ENCODE measurements at places on chromosomes 7 and 10.

DNA sequence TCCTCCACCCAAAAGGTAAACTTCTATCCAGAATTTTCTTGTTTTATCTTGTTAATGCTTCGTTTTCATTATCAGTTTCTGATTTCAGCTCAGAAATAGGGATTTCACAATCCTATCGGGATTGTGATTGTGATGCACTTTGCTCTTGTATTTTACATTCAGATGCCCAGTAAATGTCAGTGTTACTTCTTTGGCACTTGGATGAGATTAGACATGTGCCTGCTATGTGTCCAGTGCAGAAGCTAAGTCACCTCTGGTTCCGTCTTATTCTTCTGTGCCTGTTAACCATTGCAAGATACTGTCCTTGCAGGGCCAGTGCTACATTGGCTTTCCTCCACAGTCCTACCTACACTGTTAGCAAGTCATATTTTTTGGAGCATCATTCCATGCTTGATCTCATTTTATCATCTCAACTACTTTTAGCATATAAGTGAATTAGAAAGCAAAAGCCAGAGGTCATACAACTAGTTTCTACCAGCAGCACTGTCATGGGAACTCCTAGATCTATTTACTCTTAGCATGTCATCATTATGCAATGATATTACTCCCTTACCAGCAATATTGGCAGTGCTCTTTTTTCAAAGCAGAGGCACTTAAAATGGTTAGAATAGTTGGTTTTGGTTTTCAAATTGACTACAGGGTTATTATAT is 26.7 kb downstream of the ZNF277 start:
- no peak for DNase-seq

DNA sequence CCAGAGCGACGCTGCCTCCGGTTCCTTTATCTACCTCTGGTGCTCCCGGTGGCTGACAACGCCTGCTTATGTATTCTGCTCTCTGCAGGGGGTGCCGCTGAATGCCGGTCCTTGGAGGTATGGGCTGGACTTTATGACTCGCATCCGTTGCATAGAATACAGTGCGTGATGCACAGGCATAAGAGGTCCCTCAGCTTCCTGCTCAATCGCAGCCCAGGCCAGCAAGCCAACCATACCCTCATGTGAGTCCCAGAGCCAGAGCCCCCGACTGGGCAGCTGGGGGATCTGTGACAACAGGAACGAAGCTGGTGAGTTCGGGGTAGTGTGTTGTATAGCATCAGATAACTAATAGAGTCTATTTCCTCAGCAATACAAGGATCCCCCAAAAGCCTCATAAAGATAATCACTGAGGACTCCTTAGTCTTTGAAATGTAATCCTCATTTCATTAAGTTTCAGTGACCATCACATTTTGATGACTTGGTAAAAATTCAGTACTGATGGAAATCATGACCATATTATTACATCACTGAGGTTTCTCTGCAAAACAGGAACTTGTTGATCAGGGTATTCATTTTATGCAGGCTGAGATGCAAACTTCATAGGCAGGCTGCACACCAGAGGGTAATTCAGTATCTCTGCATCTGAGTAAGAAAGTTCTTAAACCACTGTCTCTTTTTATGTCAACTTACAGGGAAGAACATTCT is 607.8 kb downstream of the PTPRN2 start:
- no peak for DNase-seq

DNA sequence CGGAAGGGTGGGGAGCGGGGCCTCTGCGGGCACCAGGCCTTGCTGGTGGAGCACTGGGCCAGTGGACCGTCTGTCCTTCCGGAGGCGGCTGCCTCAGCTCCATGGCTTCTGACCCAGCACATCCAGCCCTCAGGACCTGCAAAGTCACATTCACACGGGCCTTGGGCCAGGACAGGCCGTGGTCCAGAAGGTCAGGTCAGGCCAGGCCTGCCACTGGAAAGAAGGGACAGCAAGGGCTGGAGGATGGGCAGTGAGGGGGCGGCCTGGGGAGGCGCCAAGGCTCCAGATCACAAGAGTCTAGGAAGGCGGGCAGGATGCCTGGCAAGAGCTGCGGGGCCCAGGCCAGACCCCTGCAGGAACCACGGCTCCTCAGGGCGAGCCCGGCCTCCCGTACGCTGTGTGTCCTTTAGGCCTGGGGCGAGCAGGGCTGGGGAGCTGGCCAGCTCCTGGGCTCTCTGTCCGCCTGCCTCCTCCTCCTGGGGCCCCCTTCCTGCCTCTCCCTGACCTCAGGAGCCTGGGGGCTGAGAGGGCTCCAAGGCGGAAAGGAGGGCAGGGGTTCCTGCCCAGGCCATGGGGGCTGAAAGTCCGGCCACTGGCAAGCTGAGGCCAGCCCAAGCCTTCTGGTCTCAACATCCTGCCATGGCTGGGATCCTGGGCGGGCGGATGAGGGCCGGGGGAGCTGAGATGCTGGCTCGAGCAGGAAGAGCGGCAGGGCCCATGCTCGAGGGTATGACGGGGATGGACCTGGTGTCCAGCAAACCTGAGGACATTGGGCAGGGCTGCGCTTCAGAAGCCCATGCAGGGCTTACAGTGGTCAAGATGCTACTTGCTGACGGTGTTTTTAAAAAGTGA is 225.8 kb downstream of the ELFN1 start:
- DNase-seq, result no peak

DNA sequence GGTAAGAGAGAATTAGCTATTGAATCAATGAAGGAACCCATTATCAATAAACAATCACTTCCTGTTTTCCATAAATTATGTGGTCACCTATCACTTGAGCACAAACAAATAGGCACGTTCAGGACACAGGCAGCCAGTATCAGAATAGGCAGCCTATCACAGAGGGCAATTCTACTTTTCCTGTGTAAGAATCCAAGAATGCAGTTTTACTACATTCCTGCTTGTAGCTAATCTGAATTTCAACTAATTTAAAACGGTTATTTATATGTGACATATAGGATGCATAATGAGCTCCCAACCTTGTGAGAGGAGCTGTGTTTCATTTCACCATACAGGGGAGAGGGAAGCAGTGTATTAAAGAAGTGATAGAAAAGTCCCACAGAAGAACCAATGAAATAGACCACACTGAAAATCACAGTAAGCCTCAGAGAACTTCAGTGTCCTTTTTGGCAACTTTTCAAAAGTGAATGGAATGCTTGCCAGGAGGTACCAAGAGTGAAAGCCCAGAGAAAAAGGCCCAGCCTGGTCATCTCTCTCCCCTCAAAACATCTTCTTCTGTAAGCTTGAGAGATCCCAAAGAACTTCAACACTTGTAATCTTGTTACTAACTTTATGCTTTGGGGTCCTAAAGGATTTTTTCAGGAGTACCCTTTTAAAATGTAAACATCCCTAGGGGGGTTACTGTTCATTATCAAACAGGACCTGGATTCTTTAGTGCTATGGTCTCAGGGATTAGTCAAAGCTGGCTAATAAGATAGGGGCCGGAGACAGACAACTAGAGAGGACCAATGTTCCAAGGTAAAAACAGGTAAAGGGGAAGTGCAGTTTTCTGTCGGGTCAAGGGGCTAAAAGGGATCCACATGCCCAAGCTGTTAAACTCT is 1.3 kb downstream of the IMMP2L start:
- DNase-seq, result no peak

GRCh38 chr7:101109368-101109767 is 17.5 kb upstream of the SERPINE1 start:
- DNase-seq, result no peak

- no peak for DNase-seq
These were observed 465.5 kb downstream of the KCNMA1 start for GRCh38 chr10:77172086-77172485.

- DNase-seq, result no peak
These were observed 227.9 kb upstream of the SHH start for GRCh38 chr7:156039971-156040677.

- DNase-seq, result no peak
These were observed 83.8 kb downstream of the DLG5 start for GRCh38 chr10:77842652-77843212.

- peak; percentile 76 for DNase-seq
These were observed 57.8 kb upstream of the PCGF5 start for GRCh38 chr10:91162495-91163268.

GRCh38 chr7:47488201-47488968 is 93.5 kb downstream of the TNS3 start:
- no peak for DNase-seq

DNA sequence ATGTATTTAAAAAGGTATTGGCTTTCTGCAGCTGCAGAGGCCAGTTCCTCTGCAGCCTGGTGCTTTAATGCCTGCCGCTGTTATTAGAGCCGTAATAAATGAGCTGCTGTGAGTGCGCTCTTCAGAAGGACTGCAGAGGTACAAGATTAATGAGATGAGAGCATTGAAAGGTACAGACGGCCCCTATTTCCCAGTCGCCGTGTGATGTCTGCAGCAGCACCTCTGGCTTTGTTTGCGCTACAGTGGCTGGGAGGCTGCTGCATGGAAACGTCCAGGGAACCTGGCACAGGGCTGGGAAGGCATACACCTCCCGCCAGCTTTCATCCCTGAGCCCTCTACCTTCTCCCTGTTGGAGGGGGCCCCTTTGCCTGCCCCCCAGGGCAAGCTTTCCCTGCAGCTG is 383.8 kb upstream of the ZMIZ1 start:
- no peak for DNase-seq

DNA sequence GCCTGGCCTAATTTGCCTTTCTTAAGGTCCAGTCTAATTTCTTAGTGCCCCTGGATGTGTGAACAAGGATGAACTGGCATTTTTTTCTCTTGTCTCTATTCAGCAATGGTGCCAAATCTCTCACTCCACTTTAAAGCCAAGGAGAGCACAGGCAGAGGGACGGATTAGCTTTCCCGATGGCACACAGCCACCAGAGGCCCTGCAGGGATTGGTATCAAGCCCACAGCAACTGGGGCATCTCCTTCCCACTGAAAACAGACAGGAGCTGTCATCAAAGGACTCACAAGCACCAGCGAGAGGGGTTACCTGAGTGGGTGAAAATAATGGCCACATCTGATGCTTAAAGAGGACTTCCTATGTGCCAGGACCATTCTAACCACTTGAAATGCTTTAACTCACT is 83.1 kb downstream of the ITIH5 start:
- no peak for DNase-seq

DNA sequence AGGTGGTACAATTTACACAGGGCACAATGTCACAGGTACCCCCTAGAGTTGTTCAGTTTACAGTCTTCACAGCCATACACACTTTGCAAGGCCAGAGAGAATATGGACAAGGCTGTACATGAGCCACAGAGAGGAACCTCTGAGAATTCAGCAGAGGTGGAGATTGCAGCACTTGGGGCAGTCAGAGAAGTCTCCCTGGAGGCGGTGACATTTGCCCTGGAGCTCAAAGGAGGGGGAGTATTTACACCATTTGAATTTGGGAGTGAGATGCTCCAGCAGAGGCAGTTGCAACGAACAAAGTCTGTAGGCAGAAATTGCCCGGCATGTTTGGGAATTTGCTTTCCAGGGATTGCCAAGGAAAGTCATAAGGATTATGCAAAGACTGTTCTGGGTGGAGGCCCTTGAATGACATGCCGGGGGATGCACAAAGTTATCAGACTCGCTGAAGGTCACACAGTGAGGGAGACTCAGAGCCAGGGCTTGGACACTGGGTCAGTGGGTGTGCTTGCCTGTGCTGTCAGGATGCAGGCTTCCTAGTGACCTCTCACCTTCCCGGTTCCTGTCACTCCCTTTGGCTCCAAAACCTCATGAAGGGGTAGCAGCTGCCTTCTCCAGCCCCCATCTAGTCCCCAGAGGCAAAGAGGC is 160.7 kb upstream of the PCBD1 start:
- DNase-seq, result no peak

GRCh38 chr7:36202398-36202797 is 49.3 kb downstream of the EEPD1 start:
- no peak for DNase-seq

DNA sequence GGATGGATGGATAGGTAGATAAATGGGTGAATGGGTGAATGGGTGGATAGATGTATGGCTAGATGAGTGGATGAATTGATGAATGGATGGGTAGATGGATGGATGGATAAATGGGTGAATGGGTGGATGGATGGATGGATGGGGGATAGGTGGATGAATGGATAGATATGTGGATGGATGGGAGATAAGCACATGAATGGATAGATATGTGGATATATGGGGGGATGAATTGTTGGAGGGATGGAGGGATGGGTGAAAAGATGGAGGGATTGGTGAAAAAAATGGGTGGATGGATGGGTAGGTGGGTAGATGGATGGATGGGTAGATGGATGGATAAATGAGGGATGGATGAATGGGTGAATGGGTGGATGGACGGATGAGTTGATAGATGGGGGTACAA is 196.4 kb downstream of the FRMD4A start:
- no peak for DNase-seq

- DNase-seq, result no peak
These were observed 21.7 kb downstream of the HIBADH start for GRCh38 chr7:27640884-27641574.

DNA sequence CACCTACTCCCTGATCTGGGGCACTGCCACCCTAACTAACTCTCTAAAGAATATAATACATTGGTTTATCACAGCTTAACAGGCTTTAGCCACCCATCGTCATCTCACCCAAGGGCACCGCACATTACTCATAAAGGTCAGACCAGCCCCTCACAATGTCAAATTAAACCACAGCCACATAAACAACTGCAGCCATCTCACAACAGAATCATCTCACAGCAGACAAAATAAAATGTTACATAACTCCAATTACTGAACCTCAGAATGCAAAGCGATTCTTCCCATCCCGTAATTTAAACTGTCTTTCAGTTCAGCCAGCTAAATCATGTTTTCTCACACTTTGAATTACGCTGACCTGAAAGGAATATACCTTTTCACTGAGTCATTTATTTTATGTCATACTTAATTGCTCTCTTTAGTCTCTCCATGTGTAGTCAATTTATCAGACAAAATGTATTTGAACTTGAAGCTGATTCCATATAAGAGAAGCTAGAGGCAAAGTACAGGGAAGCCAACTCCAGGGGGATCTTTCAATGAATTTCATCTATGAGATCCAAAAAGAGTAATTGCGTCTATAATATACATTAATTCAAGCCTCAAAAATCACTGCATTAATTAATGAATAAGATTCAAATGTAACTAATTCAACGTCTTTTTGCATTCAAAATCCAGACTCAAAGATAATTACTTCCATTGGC is 96.9 kb upstream of the NEBL start:
- no peak for DNase-seq

- DNase-seq, result no peak
These were observed 64.4 kb downstream of the DNAJB9 start for GRCh38 chr7:108634036-108634435.

DNA sequence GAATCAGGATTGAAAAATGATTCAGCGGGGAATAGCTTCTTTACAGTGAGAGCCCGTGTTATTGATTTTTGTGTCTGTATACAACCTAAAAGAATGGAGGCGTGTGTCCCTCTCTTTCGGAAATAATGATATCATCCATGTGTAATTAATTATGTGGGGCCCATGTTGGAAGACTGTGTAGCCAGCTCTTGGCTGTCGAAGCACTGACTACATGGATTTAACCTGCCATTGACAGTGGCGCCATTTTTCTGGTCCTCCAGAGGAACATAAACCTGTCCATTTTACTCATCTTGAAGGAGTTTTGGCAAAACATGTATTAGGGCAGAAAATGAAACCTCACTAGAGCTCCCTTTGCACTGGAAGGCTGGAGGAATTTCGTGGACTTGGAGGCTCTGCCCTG is 119.6 kb downstream of the ITIH5 start:
- DNase-seq, result no peak

GRCh38 chr10:14328881-14329672 is 1.6 kb downstream of the FRMD4A start:
- DNase-seq, result no peak
